ENCODE measurements at places on chromosomes 5 and 9.

GRCh38 chr5:45279109-45279508 is 417.1 kb downstream of the HCN1 start:
- DNase-seq = no peak

GRCh38 chr5:54895816-54896341 is 89.5 kb downstream of the ESM1 start:
- peak; percentile 51 for DNase-seq

GRCh38 chr5:96893342-96893741 is 17.0 kb downstream of the ERAP2 start:
- peak; percentile 88 for DNase-seq

- DNase-seq = no peak
Observed at GRCh38 chr5:144315026-144315425, 144.4 kb downstream of the KCTD16 start.

DNA sequence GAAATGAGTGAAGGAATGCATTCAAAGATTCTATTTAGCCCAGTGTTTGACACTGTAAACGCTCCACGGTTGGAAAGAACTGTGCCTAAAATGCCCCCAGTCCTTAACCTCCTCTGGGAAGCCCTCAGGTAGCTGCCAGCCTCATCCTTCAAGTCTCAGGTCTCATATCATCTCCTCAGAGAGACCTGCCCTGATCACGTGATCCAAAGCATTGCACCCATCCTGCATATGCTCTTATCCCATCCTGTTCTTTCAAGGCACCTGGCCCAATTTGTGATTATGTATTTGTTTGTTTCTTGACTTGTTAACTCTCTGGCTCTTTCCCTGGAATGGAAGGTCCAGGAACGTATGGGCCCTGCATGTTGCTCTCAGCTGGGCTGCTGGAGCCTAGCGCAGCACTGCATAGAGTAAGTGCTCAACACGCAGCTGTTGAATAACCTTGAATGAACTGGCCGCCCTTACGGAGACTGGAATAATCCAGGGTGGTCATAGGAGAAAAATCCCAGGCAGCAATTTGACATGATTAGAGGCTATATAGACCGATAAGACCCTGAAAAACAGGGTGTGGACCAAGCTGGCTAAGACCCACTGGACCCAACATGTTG is 8.7 kb downstream of the C1QTNF2 start:
- DNase-seq = no peak

- DNase-seq = no peak
Observed at GRCh38 chr5:150368526-150368925, 11.0 kb downstream of the TCOF1 start.

- no peak for DNase-seq
Observed at GRCh38 chr9:127562279-127562796, 49.7 kb upstream of the STXBP1 start.

DNA sequence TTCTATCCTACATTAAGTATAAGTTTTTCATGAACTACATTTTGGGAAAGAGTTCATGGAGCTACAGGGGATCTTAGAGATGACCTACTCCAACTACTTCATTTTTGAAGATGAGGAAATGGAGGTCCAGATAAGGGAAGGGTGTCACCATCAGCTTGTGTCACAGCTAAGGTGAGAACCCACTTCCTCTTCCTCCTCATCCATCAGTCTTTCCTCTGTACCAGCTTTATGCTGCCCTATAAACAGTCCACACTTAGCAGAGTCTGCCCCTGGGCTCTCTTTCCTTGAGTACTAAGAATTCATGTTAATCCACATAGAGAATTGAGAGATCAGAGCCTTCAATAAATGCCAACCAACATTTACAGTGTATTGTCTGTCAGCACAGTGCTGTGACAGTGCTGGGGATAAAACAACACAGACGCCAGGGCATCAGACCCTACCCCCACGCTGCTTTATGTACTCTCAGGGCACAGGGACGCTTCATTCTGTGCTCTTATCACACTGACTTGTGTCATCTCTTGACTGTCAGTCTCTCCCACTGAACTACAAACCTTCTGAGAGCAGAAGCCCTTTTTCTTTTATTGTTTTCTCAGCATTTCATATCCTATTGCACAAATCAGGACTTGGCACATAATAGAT is 22.1 kb downstream of the ADRB2 start:
- no peak for DNase-seq

GRCh38 chr9:127053057-127053821 is 69.2 kb downstream of the ANGPTL2 start:
- DNase-seq = no peak

GRCh38 chr5:74326571-74327338 is 313.8 kb downstream of the ENC1 start:
- peak; percentile 100 for DNase-seq

- DNase-seq = no peak
Observed at GRCh38 chr5:35762368-35762767, 94.3 kb upstream of the IL7R start.

DNA sequence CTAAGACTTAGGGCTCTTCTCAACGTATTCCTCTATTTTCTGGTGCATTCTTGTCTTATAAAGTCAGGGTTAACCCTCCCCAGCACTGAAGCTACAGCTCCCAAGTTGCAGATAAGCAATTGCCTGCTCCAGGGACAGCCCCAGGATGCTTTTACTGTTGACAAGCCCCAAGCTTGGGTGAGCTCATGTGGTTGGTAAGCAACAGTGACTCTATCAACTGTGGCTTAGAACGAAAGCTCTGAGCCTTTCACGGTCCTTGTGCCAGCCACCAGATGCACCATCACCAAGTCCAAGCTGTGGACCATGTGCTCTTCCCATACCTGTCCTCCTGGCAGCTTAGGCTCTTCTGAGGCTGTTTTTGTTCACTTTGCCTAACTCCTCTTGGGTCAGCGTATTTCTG is 13.5 kb downstream of the ADRB2 start:
- DNase-seq = no peak

DNA sequence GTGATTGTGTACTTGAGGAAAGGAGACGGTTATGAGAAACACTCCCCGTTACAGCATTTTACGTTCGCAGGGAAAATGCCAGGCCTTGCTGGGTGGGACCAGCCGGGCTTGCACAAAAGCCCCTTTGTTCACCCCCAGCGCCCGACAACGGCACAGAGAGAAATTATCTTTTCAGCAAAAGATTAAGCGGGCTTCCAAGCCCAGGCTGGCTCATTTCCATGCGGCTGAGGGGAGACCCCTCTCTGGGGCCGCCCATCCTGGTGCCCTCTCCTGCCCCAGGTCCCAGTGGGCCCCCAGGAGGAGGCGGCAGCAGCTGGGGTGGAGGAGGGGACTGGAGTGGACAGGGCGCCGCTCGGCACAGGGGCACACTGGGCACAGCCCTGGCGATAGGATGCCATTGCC is 50.8 kb upstream of the NOTCH1 start:
- no peak for DNase-seq

DNA sequence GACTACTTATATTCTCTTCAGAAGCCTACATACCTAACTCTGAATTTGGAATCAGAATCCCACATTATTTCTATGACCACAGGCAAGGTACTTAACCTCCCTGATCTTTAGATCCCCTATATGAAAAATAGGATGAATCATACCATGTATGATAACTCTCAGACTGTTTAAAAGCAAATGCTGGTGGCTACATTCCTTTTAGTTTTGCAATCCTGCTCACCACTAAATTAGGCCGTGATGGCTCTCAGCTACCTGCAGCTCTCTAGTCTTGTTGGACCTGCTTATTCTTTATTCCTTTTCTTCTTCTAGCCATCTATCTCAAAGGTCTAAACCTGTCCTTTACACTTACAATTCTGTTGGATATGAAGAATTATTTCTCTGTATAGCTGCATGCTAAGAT is 303.4 kb upstream of the ATP10B start:
- no peak for DNase-seq

GRCh38 chr5:94562327-94562971 is 56.0 kb downstream of the KIAA0825 start:
- DNase-seq = no peak

- peak; percentile 88 for DNase-seq
Observed at GRCh38 chr5:120152472-120152871, 311.6 kb upstream of the PRR16 start.

GRCh38 chr9:89353989-89354388 is 35.7 kb downstream of the SECISBP2 start:
- DNase-seq = no peak

- DNase-seq = peak; percentile 36
Observed at GRCh38 chr5:137233726-137234125, 265.4 kb downstream of the SPOCK1 start.

- no peak for DNase-seq
Observed at GRCh38 chr5:65771266-65771665, 49.3 kb downstream of the NLN start.

DNA sequence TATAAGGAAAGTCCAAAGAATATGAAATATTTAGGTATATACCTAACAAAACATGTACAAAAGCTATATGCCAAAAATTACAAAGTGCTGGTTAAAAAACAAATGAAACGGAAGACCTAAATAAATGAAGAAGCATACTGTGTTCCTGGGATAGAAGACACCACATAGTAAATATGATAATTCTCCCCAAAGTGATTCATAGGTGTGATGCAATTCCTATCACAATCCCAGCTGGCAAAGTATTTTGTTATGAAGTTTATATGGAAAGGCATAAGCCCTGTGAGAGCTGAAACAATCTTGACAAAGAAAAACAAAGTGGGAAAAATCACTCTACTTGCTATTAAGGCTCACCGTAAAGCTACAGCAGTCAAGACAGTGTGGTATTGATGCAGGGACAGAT is 2.6 kb upstream of the SMIM23 start:
- DNase-seq = peak; percentile 22

DNA sequence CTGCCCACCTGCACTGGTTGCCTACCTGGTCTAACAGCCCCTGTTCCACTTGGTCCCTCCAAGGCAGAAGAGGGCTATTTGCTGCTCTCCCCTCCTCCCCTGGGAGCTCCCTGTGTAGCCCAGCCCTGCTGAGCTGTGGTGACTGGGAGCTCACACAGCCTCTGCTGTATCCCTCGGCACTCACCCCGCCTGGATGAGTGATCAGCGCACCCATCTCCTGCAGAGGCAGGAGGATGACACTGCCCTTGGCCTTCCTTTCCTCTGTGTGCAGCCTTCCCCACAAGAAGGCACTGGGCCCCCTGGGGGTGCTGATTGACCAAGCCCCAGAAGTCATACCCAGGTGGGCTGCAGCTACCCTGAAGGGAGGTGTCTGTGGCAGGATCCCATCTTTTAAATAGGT is 134.2 kb downstream of the ADAMTS2 start:
- no peak for DNase-seq

DNA sequence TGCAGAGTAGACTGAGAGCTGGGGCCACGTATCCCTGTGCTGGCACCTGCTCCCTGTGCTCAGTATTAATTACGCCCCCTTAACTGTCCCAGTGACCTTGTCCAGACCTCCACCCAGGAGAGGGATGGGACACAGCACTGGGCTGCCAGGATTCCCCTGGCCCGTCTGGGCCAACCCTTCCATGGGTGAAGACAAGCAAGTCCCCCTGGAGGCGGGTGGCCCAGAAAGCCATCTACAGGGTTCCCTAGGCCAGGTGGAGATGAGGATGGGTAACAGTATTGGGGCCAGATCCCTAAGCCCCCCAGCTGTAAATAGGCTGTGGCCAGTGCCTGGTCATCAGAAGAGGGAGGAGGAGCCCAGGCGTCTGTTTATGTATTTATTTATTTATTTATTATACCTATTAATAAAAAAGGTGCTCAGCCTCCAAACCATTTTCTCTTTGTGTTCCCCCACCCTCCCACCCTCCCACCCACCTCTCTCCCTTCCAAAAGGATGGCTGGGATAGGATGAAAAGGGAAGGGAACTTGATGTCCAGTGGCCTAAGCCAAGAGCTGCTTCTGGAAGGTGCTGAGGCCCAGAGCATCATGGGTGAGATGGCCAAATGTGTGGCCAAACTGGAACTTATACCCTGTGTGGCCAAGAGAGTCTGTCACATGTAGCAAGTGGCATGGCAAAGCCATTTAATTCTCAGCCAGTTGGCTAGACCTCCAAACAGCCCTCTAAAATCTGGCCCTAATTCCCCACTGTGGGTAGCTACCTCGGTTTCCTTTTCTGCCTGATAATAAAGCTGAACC is 43.4 kb upstream of the TESK1 start:
- DNase-seq = no peak

GRCh38 chr9:90808890-90809685 is 7.5 kb downstream of the SYK start:
- DNase-seq = no peak

DNA sequence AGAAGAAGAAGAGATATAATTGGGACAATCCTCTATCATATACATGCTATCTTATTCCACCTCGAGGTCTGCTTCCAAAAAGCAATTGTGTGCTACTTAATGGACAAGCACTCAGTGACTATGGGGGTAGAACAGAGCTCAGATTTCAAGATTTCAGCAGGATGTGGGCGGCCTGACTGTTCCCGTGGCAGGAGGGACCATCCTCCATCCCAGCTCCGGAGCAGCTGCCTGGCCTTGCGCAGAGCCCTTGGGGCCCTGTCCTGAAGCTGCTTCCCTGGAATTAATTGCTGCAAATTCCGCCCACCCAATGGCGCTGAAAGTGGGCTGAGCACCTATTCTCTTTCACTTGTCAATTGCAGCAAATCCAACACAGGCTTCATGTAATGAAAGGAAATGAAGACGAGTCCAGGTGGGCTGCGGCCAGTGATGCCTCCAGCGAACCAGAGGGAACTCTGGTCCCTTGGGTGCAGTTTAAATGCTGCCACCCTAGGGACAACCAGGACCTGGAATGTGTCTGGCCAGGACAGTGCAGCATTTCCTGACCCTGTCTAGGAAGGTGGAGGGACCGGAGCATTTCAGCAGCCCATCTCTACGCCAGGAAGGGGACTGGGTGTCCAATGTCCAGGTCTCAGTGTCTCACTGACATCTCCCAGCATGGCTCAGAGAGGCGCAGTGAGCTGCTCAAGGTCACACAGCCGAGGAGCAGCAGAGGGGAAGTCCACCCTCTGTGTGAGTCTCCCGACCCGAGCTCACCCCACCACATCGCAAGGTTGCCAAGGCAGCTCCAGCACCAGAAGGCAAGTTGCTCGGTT is 50.5 kb upstream of the FCN1 start:
- peak; percentile 10 for DNase-seq

DNA sequence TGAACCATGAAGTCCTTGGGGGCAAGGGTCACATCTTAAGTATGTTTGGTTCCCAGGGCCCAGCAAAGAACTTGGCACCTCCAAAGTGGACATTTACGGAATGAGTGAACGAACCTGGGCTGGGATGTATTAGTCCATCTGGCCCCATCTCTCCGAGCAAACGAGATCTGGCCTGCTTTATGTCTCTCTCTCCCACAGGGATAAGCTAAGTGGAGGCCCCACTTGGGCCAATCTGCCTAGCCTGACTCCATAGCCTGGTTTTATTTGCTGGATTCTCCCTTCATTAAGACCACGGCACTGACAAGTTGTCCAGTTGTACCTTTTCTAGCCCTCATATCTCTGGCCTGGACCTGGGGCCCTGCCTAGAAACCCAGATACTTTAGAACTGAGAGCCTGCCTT is 2.1 kb downstream of the TTLL11 start:
- DNase-seq = no peak

- DNase-seq = peak; percentile 68
Observed at GRCh38 chr9:12702160-12702758, 9.1 kb downstream of the TYRP1 start.

Measured in astrocyte (in vitro differentiated cells and primary cell).